ENCODE measurements at places on chromosomes 7 and 10.

DNA sequence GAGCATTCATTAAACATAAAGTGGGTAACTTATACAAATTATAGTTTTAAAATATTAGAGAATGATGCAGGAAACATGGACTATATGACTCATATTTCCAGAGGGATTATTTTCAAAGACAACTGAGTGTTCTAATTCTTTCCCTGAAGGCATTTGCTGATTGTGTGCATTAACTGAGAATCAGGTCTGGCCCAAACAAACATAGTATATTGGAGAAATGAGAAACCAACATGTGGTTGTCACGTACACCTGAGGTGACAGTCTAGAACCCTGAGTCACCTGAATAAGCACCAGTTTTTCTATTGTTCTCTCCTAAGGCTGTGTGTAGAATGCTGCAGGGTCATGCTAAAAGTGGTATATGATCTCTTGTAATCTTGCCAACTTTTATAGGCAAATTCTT lies 1125.7 kb downstream of the XPNPEP1 start:
- DNase-seq, result no peak

DNA sequence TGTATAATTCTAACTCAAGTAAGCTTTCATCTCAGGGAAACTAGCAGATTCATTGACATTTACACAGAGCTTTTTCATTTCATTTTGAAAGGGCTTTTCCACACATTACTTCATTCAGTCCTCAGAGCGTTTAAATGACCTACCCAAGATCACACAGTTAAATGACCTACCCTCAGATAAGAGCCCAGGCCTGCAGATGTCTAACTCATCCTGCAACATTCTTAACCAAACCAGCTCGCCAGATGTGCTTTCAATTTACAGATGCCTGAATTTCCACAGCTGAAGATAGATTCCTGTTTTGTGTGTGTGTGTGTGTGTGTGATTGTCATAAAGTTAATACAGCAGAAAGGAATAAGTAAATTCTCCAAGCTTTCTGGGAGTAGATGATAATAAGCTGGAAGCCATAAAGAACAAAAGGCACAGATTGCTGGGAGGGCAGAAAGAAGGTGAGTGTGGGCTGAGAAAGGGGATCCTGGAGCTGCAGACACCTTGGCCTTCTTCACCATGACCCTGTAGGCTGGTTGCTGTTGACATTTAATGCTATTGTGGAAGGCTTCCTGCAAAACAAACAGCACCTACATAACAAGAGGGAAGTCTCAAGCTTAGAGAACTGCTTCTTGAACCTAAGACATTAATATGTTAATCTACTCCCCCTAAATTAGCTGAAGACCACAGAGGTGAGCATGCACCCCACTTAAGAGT lies 489.7 kb upstream of the CELF2 start:
- no peak for DNase-seq

DNA sequence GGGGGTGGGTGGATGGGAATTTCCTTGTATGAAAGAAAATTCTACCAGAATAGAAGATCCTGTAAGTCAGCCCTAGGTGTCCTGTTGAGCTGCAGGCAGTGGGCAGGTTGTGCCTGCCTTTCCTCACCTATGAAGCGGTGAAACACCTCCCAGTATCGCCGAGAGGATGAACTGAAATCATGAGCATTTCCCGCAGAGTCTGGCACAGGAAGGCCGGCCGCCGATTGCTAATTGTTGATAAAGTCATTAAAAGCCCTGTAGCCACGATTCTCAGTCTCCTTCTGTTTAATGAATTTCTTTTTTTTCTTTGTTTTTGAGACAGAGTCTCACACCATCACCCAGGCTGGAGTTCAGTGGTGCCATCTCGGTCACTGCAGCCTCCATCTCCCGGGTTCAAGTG lies 142.1 kb downstream of the CAMK1D start:
- no peak for DNase-seq

DNA sequence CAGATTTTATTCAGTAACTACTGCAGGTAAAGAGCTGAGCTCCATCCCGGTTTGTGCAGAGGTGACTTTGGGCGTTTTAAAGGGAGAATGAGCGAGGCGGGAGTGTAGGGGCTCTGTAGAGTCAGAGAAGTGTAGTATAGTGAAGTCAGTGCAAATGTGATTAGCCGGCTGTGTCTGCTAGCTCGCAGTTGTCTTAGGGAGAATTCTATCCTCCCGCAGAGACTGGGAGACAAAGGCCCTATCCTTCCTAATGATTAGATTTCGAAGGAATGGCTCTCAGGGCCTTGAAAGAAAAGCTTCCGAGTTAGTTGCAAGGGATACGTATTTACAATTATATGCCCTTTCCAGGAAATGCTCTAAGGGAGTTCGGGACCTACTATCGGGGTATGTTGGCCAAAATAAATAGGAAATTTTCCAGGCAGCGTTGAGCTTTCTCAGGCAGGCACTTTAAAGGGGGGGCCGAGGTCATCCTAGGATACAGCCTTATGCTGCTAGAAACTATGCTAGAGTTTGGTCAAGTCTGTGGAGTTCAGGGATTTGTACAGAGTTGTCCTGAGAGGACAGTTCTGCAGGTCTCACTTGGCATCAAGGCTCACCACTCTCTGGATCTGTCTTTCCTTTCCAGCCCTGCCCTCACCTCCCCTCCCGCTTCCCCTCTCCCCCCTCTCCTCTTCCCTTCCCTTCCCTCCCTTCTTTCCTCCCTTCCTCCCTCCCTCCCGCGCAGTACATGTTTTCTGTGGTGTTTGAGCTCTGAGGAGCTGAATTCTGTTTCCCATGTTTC lies 825 bp downstream of the MRPL32 start:
- DNase-seq, result peak; percentile 61

DNA sequence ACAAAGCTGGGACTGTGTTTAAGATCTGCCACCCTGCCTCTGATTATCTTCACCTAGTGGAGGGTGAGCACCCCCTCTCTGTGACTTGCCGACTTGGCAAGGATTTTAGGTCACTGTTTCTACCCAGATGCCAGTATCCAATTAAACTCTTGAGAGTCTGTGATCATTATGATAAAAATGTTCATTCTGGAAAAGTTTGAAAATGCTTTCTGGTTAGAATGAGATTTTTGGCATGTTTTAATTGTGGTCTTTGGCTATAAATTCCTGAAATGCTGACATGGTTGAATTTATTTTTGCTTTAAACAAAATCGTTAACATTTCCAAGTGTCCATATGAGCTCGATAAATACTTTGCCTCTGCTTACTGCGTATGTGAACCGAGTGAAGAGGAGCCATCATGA lies 221.4 kb downstream of the BICC1 start:
- no peak for DNase-seq

GRCh38 chr7:17994079-17994850 lies 33.4 kb downstream of the PRPS1L1 start:
- no peak for DNase-seq

GRCh38 chr7:149544028-149544427 lies 46.4 kb upstream of the ZNF746 start:
- DNase-seq, result no peak

DNA sequence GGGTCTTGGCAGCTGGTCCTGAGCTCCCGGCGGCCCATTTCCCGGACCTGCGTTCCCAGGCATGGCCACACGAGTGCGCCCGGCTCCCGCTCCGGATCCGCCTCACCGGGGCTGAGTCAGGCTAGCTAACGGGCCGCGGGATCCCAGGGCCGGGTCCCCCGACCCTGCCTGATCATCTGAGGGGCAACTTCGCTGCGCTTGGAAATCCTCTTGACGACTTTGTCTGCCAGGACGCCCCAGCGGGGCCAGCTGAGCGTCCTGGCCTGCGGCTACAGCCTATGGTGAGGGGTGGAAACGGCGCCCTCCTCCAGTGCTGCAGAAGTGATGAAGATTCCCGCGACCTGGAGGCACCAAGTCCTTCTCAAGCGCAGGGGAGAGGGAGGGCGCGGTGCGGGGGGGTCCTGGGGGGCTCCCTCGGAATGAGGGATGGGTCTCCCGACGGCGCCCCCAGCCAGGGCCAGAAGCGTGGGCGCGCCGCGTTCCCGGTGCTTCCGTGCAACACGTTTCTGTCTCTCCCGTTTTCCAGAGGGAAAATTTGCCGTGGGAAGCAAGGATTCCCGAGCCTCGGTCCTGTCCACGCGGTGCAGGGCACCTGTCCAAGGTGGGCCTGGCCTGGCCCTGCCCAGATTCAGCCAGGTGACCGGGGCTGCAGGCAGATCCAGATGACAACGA lies 212.4 kb downstream of the CCSER2 start:
- peak; percentile 51 for DNase-seq

- DNase-seq, result no peak
Observed at GRCh38 chr10:110851020-110851612, 20.6 kb upstream of the PDCD4 start.

GRCh38 chr10:110147961-110148360 lies 59.4 kb upstream of the MXI1 start:
- DNase-seq, result no peak

DNA sequence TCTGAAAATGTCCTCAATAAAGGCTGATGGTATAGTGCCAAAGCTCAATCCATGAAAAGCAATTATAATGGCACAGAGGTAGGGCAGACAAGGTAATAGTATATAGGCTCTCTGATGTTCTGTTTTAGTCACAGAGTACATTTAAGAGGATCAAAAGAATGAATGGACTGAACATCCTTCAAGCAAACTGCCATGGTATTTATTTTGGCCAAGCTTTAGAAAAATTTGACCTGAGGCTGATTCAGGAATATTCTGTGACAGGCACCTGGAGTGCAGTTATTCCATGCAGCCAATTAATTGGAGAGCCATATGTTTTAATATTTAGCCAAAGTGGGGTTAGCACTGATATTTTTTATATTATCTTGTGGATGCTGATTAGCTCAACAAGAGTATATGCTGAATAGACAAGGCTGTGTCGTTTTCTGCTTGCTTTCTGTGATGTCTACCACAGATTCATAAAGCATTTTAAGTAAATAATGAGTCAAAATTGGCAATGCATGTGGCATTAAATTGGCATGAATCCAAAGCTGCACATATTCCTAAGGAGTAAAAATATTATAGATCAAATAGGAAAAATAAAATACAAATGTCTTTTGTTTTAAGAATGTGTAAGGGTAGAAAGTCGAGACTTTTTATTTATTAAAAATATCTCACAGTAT lies 177.4 kb downstream of the PCLO start:
- no peak for DNase-seq
